Brain pericyte (primary cell): ENCODE measurements at places on chromosomes 4 and X.
A peak's percentile ranks its signal among the peaks of the same experiment; 100 is the strongest.

DNA sequence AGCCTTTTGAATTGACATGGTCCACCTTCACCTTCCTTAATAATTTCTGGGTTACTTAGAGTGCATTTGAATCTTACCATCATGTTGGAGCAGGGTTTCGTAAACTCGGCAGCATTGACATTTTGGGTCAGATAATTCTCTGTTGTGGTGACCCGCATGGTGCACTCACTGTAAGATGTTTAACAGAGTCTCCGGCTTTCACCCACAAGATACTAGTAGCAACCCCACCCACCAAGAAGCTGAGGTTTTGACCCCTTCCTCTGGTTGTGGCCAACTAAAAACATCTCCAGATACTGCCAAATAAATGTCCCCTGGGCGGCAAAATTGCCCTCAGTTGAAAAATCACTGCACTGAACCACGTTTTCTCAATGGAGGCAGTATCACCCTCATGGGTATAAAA, 62.7 kb downstream of the CHST7 start:
- DNase-seq = no peak

- DNase-seq = no peak
Observed at GRCh38 chrX:16579517-16579916, 70.4 kb upstream of the S100G start.

GRCh38 chr4:78758085-78758484, 18.1 kb upstream of the BMP2K start:
- no peak for DNase-seq

- DNase-seq = peak; percentile 21
Observed at GRCh38 chr4:3044870-3045819, 29.2 kb downstream of the HTT-AS start.

DNA sequence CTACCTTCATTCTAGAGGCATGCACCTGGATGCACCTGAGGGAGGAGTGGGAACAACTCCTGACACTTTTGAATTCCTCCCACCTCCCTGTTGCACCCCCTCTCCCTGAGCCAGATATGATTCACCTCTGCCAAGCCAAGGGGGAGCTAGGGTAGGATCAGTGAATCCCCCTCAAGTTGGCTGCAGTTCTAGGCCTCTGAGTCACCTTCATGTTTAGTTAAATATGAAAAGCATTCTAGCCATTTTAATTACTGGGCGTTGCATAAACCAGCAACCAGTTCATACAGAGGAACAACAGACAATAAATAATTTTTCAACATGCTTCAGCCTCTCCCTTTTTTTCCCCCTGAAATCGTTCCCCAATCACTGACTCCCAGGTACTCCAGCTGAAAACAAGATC, 1440.2 kb downstream of the ADGRL3 start:
- no peak for DNase-seq

DNA sequence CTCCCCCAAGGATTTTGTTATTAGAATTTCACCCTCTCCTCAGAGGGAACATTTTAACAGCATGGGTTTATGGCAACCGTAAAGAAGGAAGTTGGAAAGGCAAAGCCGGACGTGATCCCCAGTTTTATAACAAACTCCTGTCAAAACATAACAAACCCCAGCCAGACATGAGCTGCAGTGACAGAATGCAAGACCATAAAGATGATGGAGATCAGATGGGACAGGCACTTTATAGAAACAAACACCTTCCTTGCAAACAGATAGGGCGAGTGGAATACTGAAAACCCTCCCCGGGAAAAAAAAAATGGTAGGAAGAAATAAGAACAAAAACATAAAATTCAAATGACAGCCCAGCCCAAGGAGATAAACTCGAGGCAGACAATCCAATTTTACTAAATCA, 281.4 kb downstream of the LDB2 start:
- no peak for DNase-seq

DNA sequence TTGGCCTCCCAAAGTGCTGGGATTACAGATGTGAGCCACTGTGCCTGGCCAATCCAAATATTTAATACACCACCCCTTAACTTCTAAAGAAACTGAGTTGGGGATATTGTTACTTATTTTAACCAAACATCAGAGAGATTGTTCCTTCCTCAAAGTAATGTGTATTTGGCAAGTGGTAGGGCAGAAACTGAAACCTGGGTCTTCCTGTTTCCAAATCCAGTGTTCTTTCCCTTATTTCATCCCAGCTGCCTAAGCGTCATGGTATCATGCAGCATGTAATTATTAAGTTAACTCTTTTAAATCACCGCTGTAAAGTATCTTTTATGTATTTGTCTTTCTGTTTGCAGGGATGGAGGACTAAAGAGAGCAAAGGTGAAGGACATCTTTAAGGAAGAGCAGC, 68.4 kb downstream of the GPAT3 start:
- DNase-seq = no peak

DNA sequence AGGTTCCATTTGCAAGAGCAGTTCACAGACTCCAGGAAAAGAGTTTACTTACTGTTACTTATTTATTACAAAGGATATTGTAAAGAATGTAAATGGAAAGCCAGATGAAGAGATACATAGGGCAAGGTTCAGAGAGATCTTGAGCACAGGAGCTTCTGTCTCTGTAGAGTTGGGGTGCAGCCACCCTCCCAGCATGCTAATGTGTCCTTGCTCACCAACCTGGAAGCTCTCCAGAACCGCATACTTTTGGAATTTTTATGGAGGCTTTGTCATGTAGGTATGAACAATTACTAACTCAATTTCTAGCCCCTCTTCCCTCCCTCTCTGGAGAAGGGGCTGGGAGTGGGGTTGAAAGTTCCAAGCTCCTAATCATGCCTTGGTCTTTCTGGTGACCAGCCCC, 857.2 kb downstream of the RPA4 start:
- no peak for DNase-seq

DNA sequence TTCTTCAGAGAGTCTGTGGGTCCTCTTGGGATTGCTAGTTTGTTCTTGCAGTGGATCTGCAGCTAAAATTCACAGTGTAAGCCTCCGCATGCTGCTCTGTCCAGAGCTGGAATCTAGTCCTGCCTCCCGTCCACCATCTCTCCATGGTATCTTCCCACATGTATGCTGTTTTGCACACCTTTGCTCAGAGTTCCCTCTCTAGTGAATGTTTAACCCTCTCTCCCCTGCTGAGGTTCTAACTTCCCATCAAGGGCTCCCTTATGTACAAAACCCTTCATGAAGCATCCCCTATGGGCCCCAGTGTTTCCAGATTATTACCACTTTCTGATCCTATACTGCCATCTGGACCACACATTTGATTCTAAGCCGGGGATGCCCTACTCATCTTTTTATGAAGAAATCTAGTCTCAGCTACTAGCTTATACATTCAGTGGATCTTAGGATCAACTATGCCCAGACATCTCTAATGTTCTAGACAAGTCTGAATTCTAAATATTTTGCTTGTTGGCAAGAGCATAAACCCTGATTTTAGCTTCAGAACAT, 157.3 kb downstream of the CPEB2 start:
- DNase-seq = no peak

DNA sequence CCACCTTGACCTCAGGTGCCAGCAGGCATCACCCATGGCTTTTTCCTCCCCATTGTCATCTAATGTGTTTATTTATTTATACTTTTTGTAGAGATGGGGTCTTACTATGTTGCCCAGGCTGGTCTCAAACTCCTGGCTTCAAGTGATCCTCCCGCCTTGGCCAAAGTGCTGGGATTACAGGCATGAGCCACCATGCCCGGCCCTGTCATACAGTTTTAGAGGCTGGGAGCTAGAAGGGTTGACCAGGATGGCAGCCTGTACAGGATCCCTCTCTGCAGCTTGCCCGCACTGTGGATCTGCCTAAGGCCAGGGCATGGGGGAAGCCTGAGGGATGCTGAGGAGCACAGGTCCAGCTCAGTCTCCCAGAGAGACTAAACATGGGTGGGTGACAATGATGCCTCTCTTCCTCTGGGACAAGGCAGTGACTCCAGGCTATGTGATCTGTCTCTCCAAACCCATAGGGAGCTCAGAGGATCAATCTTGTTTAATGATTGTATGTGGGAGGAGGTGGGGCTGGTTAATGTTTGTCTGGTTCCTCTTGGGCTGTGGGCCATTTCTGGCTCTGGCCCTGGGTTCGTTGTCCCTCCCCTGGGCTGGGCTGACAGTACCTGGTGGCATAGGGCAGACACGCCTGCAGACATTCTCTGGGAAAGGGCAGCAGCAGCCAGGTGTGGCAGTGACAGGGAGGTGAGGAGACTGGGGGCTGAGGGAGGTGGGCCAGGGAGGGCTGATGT, 8.3 kb upstream of the GJB1 start:
- DNase-seq = no peak

- no peak for DNase-seq
Observed at GRCh38 chr4:122652379-122652778, 31.5 kb upstream of the IL21 start.

GRCh38 chr4:127400731-127401346, 231.9 kb upstream of the INTU start:
- DNase-seq = peak; percentile 55

- DNase-seq = no peak
Observed at GRCh38 chrX:83504721-83505479, 3.2 kb upstream of the POU3F4 start.

- DNase-seq = no peak
Observed at GRCh38 chr4:148044089-148044911, 312.4 kb downstream of the ARHGAP10 start.

GRCh38 chr4:40227284-40227683, 30.5 kb downstream of the RHOH start:
- DNase-seq = no peak
